ENCODE measurements at places on chromosomes 3 and 15. TPM values are rescaled to one million over a fixed set of nuclear protein-coding genes. Genes with fewer than 3 reads are reported as not detected.

- DNase-seq: peak; percentile 92
Measured at GRCh38 chr3:51682079-51682478, 11.0 kb downstream of the TEX264 start.

DNA sequence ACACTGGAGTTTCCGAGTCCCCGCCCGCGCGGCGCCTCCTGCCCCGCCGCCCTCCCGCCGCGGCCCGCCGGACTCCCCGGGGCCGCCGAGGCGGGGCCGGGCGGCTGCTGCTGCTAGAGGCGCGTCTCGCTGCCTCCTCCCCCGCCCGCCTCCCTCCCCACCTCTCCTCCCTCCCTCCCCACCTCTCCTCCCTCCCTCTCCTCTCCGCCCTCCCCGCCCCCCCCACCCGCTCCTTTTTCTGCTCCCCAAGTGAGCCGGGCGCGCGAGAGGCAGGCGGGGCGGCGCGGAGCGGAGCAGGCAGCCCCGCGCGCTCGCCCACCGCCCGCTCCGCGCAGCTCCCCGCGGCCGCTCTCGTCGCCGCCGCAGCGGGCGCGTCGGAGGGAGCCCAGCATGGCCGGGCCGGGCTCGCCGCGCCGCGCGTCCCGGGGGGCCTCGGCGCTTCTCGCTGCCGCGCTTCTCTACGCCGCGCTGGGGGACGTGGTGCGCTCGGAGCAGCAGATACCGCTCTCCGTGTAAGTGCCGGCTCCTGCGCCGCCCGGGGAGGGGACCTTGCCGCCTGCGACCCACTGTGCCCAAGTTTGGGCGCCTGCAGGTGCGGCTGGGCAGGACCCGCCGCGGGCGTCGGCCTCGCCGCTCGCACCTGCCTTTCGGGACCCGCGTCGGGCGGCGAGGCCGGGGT is at the start of gene CACNA2D3:
Gene CACNA2D3, plus strand, starts transcription at position 229 of the 679 bp plus-strand sequence.
- DNase-seq: peak; percentile 74

The RGMA gene
- polyA plus RNA-seq: 0.76 TPM

DNA sequence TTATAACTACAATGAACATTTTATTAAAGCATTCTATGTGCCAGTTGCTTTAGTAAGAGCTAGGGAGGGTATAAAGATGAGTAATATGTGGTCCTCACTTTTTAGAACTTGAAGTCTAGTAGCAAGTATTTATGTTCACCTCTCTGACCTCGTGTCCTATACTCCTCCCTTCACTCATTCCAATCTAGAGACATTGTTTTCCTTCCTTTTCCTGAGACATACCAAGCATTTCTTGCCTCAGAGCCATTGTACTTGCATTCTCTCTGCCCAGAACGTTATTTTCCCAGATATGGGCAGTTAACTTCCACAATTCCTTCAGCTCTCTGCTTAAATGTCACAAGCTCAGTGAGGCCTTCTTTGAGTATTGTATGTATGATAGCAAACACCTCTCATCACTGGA is 408.6 kb downstream of the PDCD6IP start:
- DNase-seq: no peak

DNA sequence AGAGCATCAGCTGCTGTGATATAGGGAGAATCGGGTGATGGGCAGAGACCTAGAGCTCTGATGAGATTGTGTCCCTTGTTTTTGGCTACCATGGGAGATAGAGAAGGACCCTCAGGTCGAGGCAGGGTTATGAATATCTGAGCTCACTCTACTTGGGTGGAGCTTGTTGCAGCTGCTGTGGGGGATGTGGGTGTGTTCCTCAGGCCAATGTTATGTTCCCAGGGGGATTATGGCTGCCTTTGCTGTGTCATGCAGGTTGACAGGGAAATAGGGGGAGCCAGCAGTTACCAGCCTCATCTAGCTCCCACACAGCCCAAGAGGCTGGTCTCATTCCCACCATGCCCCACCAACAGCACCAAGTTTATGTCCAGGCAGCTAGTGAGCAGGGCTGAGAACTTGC is 131.5 kb downstream of the TRIM42 start:
- no peak for DNase-seq

The C3orf85 gene
- not detected for polyA plus RNA-seq

The INKA1 gene
- polyA plus RNA-seq: 3.4 TPM

The ADGRG7 gene
- polyA plus RNA-seq: not detected

GRCh38 chr3:133269393-133269792 is 130.5 kb upstream of the BFSP2 start:
- DNase-seq: no peak

GRCh38 chr3:142657033-142657432 is 60.8 kb downstream of the PLS1 start:
- no peak for DNase-seq

DNA sequence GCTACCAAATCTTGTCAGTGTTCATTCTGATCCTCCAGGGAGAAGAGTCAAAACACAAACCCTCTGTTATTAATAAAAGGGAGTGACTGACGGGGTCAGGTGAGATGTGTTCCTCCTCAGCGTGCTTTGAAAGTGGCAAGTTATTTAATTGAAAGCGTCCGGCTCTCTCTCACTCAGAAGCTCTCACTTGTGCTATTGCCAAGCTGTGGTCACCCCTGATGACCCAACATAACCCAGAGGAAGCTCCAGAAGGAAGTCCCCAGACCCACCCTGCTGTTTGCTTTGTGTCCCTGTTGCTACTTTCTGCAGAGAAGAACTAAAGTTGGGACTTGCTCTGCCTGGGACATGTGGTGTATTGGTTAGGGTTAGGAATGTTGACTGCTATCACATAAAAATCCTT is 235.6 kb downstream of the EDEM1 start:
- DNase-seq: no peak

The WNT7A gene
- not detected for polyA plus RNA-seq

GRCh38 chr3:138187296-138188012 is at the start of gene ARMC8:
Gene ARMC8 (plus strand): TSS chr3:138187301. CDS start chr3:138187555, 254 bp downstream.
- DNase-seq: peak; percentile 85

The SH2D7 gene
- polyA plus RNA-seq: not detected

The SMCO1 gene
- not detected for polyA plus RNA-seq

DNA sequence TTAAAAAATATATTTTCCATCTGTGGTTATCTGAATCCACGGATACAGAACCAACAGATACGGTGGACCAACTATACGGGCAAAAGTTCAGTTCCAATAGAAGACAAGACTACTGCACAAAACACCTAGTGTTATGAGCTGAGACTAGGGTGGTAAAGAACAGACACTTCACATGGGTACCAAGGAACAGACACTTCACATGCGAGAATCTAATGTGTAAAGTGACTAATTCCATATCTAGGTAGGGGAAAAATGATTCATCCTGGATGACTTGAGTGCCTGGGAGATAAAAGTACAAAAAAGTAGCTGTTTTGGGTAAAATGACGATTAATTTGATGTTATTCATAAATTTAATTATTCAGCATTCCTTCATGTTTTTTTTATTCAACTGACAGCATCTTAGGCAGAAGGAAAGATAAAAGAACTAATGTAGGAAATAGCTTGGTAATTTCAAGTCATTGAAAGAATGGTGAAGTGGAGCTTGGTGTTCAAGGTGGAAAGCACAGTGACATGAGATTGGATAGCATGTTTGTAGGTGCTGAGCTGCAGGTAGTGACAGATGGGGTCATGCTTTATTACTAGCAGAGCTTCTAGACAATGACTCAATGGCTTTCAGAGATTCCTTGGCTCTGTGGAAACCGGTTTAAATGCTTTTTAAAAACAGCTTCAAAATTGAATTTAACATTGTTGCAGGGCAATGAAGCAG is 5.2 kb downstream of the CD200 start:
- DNase-seq: no peak

The CCDC9B gene
- polyA plus RNA-seq: 13.7 TPM

DNA sequence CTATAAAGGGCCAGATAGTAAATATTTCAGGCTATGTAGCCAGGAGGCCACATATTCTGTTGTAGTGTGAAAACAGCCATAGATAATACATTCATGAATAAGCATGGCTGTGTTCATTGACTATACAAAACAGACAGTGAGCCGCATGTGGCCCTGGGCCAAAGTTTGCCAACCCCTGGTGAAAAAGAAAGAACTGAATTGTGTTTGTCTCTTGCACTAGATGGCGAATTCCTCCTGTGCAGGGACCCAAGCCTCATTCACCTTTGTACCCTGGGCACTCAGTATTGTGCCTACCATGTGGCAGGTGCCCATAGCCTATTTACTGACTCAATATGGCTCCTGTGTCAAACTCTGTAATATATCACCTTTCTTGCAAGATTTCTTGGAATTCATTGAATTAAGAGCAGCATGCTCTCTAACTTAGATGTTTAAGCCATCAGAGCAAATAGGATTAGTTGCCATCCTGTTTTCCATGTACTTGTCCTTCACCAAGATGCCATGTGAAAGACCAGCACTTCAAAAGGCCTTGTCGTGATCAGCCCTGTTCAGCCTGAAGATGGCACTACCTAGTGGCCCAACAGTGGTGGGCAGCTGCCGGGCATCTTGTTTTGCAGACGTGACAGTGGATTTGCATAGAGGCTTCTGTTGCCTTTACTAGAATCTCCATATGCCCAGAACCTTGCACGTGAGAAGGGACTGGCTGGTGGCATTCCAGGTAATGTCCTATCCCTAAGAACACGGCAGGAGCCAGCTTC is 50.9 kb upstream of the CMTM7 start:
- no peak for DNase-seq

DNA sequence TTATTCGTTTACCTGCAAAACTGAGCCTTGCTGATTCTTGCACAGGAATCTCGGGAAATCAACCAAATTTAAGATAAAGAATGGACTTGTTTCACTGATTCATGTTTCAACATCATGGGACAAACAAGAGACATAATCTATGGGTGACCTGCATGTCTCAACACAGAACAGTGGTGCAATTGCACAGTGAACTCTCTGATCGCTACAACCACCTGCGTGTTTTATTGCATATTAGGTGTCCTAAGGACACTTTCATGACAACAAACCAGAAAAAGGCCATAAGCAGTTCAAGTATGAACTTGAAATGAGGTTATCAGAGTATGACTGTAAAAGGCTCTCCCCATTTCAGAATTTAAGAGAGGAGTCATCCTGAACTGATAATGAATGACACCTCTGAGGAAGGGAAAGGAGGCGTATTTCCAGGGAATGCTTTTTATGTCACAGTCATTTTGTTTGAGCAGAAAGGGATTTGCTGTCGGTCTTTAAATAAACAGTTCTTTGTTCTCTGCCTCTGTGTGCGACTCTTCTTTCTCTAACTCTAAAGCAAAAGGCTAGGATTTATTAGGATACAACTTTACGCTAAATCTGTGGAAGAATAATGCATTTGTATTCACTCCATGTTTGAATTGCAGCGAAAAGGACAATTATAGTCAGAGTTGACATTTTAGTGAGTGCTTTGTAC is 167.2 kb downstream of the RBMS3 start:
- no peak for DNase-seq

GRCh38 chr3:188274249-188274915 is 120.4 kb downstream of the LPP start:
- no peak for DNase-seq

GRCh38 chr3:149969110-149969939 is 1.4 kb downstream of the PFN2 start:
- DNase-seq: peak; percentile 46

The KY gene
- polyA plus RNA-seq: 1.9 TPM

GRCh38 chr3:57934373-57934772 is 73.8 kb upstream of the FLNB start:
- no peak for DNase-seq

DNA sequence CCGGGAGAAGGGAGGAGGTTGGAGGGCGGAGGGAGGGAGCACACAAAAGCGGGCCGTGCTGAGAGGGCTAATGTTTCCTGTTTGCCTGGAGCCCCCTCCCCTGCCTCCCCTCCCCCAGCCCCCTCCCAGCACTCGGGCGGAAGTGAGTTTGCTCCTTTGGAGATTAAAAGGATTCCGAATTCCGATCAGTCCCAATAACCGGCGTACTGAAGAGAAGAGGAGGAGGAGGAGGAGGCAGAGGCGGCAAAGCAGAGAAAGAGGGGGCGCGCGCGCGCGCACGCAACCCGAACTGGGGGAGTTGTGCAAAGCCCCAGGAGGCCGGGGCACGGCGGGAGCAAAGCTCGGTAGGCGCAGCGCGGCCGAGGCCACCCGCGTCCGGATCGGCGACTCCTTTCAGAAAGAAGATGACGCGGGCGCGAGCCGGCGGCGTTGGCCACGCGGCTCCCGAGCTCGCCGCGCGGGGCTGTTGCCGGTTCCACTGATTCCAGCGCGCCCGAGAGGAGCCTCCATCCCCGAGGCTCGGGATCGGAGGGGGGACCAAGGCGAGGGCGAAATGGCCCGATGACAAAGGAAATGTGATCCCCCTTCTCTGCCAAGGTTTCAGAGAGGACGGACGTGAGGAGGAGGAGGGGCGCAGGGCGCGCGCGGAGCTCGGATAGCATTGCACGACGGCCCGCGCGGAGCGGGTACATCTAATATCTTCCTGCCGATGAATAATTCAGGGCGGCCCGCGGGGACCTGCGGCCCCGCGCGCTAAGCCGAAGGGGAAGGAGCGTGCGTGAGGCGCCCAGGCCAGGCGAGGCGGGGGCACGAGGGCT is 1.1 kb upstream of the TRIM71 start:
- peak; percentile 76 for DNase-seq

The EID1 gene
- 170 TPM for polyA plus RNA-seq

DNA sequence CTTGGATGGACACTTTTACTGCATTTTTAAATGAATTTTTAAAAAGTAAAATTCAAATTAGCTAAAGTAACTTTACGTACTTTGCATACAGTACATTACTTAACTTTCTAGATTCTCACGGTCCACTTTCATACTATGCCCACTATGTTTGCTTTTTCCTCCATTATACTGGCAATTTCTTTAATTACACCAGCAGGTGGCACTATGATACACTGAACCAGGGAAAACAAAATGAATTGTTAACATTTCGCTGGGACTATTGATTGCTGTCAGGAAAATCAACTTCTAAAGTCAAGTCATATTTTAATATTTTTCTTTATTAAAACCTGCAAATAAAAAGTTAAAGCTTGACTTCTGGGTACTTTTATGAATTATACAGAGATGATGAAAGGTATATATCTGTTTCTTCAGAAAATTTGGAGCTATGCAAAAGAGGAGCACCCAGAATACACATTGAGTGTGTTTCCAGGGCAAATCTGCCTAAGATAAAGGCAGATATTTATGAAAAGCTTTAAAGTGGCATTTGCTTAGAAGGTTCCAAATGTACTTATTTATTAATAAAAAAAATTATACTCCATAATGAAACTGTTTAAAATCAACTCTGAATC is 21.8 kb upstream of the POU1F1 start:
- peak; percentile 36 for DNase-seq

DNA sequence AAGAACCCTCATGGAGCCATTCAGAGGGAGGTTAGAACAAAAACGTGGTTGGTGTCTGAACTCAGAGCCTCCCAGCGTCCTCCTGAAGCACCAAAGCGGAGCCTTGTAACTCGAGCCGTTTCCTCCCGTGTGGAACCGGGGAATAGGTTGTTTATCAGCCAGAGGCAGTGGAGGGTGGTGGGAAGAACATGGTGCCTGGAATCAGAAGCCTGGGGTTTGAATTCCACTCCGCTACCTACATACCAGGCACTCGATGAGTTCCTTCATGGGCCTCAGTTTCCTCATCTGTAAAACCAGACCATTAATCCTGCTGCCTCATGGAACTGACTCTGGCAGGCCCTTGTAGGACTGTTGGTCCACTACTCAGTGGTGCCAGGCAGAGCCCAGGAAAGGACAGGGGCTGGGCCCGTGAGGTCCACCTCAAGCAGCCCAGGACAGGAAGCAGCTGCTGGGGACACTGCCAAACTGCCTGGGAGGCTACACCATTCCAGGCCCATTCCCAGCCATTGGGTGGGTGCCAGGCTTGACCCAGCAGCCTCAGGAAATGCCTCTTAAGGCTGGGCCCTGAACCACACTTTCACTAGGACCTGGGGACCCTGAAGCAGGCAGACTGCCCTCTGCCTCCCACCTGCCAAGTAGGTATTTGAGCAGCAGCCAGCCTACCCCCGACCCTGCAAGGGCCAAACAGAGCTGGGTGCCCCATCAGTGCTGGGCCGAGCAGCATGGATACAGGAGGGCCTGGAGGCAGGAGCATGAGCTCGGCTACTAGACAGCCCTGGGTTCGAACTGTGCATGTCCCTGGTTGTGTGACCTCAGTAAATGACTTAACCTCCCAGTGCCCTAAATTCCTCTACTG is 33.4 kb downstream of the PRKCD start:
- peak; percentile 30 for DNase-seq

Data from SK-N-SH (cell line).